ENCODE measurements at places on chromosomes 5 and 9.
A peak's percentile ranks its signal among the peaks of the same experiment; 100 is the strongest.

GRCh38 chr9:111287127-111287526 is 42.9 kb downstream of the OR2K2 start:
- DNase-seq = no peak

- DNase-seq = no peak
Measured at GRCh38 chr9:93857528-93857927, 97.6 kb downstream of the BARX1 start.

DNA sequence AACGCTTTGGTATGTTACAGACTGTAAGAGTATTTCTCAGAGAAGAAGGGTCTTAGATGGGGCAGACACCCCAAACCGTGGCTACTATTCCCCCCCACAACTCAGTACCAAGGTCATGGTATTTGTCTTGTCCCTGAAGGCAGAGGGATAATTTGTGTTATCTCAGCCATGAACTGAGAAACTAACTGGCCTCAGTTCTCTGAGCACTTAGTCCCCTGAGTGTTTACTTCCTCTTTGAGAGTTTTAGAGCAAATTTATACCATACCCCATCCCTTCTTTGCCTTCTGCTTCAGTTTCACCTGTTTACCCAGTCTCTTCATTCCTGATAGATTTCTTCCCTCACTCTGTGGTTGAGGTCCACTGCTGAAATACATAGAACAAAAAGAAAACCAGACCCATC is 183.9 kb downstream of the LRRC70 start:
- no peak for DNase-seq

GRCh38 chr9:81984928-81985327 is 3.6 kb upstream of the SPATA31D1 start:
- no peak for DNase-seq

GRCh38 chr5:153543288-153543687 is 52.8 kb downstream of the GRIA1 start:
- no peak for DNase-seq

GRCh38 chr5:104045987-104046386 is 483.4 kb upstream of the NUDT12 start:
- no peak for DNase-seq

- DNase-seq = no peak
Measured at GRCh38 chr9:5626727-5627634, 1.9 kb upstream of the RIC1 start.

GRCh38 chr9:74463825-74464224 is 33.3 kb upstream of the RORB start:
- no peak for DNase-seq

DNA sequence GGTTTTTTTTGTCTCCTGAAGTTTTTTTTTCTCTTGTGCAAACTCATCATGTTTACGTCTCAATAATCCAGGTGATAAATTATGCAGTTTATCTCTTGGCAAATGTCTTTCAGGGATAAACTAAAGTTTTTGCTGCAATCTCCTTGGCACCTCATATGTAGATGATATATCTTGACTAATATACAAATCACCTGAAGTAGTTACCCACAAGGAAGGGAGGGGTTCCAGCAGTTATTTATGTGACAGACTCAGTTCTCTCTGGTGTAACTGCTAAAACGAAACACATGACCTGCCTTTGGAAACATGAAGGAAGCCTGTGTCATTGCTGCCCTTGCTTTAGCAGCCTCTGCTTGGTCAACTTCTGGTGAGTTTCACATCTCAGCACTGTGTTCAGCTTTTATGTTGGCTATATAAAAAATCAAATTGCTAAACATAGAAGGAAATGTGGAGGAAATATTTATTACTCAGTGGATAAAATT is 39.3 kb upstream of the KIAA1958 start:
- DNase-seq = no peak

GRCh38 chr5:160166973-160167623 is 47.8 kb upstream of the PWWP2A start:
- no peak for DNase-seq

GRCh38 chr9:80074439-80074838 is 502.7 kb downstream of the TLE4 start:
- no peak for DNase-seq

DNA sequence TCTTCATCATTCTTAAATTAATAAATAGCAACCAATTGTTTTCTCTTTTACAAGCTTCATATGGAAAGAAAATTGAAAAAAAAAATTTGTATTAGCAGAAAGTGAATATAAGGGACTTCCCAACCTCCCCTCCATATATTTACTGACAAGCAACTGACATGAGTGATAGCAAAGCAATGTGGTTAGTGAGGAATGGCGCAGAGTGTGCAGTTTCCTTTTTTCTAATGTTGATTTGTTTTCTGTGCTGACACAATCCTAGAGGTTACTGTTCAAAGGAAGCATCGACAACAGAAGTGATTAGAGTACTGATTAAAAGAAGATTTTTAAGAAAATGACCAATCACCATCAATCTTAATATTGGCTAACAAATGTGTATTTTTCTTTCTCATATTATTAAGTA is 1.7 kb upstream of the PTGER4 start:
- DNase-seq = no peak

DNA sequence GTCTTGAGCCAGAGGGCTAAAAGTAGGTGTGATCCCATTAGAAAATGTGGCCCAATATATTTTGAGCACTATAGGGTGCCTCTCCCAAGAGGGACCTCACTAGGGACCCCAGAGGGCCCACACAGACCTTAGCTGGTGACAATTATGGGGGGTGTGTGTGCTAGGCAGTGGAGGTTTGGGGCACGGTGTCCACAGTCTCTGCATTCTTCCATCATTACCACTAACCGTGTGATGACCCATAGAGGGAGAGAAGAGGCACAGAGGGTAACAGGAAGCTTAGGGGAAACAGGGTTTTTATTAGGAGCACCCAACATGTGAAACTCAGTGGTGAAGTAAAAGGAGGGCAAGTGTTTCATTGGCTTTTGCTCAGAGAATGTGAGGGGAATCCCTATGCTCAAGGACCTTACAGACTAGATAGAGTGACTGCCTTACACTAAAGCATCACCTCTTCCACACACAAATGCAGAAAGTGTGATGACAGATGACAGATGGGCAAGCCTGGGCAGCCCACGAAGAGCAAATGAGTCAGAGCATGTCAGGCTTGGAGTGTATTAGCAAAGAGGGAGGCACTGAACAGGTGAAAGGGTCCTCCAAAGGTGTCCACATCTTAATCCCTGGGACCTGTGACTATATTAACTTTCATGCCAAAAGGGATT is 2.5 kb upstream of the ACTL7A start:
- no peak for DNase-seq

DNA sequence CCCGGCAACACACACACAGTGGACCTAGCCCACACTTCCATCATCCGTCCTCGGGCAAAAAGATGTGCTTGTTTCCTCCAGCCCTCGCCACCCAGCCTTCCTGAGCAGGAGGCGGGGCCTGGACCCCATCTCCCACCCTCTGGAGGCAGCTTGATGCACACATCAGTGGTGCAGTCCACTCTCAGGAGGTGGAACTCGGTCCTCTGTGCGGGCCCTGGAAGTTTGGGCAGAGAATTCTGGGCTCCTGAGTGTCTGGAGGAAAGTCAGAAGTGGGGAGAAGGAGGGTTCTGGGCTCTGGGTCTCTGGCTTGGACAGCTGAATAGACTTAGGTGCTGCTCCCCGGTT is 54.0 kb upstream of the NEURL1B start:
- no peak for DNase-seq

GRCh38 chr9:124550072-124550471 is 42.9 kb upstream of the NR5A1 start:
- no peak for DNase-seq

DNA sequence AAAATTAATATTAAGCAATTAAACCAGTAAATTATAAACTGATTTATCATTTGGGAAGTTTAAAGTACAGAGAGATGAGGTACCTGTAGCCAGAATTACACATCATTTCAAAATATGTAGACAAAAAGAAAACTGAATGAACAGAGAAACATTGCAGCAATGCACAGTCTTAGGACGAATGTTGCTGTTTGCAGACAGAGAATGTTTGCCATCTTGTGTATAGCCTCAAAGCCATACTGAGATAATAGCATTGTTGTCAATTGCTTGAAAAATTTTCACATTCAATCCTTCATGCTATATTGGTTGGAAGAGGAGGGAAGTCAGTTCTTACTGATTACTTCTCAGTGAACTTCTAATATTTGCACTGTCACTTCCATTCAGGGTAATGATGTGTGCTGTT is 326.2 kb downstream of the PRR16 start:
- no peak for DNase-seq

DNA sequence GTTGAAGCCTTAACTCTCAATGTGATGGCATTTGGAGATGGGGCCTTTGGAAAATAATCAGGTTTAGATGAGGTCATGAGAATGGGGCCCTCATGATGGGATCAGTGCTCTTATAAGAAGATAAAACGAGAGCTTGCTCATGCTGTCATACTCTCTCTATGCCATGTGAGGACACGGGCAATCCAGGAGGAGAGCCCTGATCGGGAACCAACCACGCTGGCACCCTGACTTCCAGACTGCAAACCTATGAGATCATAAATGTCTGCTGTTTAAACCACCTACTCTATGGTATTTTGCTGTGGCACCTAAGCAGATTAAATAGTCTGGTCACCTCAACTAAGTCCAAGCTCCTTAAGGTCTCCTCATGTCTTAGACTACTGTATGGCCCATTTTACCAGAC is 10.0 kb downstream of the HMGCS1 start:
- no peak for DNase-seq

DNA sequence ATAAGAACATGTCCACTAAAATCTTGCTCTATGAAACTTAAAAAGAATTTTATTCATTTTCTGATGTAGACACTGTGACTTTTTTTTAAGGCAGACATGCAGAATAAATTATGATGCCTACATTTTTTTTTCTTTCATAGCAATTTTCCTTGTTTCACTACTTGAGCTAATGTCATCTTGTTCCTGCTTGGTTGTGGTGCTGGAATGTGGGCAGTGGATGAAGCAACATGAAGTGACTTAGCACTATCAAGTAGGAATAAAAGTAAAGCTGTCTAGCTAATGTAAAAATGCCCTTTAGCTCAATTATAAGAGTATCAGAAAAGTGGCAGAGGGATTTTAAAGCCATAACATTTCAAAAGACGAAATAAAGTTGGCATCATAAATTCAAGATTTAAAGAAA is 191.0 kb downstream of the ADAMTS6 start:
- DNase-seq = no peak

- DNase-seq = no peak
Measured at GRCh38 chr5:32168460-32169033, 5.6 kb downstream of the GOLPH3 start.

- DNase-seq = no peak
Measured at GRCh38 chr9:7056254-7056653, 298.5 kb downstream of the KDM4C start.

- no peak for DNase-seq
Measured at GRCh38 chr9:102273952-102274351, 535.5 kb upstream of the GRIN3A start.

DNA sequence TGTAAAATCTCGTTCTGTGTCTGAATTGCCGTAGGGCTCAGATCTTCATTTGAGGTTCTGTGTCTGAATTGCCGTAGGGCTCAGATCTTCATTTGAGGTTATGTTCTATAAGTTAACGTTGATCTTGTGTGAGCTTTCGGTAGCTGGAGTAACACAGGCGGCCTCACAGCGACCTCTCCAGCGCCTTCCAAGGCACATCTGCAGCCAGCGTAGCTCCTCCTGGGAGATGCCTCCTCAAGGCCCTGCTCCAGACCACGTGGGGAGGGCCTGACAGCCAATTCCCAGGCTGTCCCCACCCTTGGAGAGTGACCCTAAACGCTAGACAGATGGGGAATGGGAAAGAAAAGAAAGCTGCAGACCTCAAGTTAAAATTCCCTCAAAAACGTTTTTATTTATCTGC is 8.7 kb upstream of the AHRR start:
- no peak for DNase-seq

GRCh38 chr5:176716320-176716719 is 69.0 kb downstream of the TSPAN17 start:
- DNase-seq = no peak

- no peak for DNase-seq
Measured at GRCh38 chr5:90477073-90477472, 2.4 kb downstream of the POLR3G start.

DNA sequence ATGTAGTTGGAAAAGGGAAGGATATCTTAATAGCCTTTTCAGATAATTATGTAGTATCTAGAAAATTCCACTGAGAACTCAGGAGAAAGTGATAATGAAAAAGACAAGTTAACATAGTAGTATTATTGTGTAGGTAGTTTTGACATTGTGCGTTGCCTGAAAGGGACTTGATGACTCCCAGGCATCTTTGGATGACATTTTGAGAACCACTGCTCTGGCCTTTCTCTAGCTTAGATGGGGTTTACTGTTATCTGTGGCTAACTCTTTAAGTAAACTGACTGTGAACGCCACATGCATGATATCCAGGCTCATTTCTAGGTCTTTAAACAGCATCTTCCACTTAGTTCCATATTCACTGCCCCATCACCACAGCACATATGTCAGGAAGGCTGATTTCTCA is 14.4 kb upstream of the FYB1 start:
- DNase-seq = no peak

GRCh38 chr9:126719618-126720031 is 85.2 kb upstream of the ZBTB43 start:
- peak; percentile 74 for DNase-seq

DNA sequence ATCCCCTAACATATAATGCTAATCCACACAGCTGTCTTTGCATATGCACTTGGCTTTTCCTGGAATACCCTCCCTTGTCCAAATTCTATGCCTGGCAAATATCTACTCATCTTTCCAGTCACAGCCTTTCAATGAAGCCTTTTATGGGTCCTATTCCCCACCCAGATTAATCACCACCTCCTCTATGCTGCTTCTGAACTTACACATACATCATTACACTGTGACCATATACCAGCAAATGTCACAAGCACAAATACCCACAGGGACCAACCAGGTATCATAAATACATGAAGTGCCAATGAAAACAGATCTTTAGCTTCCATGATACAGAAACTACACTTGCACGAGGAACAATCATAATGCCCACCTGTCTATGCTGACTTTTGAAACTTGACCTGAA is 22.3 kb downstream of the LPAR1 start:
- DNase-seq = no peak

Data from activated CD8-positive, alpha-beta memory T cell treated with anti-CD3 and anti-CD28 coated beads for 4 hours (primary cell).